ENCODE measurements at places on chromosomes 2 and 18.
A peak's percentile ranks its signal among the peaks of the same experiment; 100 is the strongest.

- DNase-seq: no peak
These were observed 209.7 kb upstream of the PARD3B start for GRCh38 chr2:204335451-204336058.

GRCh38 chr2:18412980-18413675, 147.3 kb downstream of the RDH14 start:
- DNase-seq: no peak

DNA sequence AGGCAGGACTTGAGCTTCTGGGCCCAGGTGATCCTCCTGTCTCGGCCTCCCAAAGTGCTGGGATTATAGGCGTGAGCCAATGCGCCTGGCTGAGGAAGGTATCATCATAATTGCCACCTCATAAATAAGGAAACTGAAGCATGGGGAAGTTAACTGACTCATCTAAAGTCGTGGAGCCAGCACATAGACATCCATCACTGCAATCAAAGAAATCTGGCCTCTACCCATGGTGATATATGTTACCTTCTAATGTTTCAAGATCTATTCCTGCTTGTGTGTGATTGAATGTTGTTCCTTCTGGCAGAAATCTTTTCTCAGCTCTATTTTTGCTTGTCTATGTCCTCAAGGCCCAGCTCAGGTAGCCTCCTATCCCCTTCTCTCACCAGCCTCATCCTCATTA, 105.1 kb upstream of the AQP4 start:
- DNase-seq: no peak

DNA sequence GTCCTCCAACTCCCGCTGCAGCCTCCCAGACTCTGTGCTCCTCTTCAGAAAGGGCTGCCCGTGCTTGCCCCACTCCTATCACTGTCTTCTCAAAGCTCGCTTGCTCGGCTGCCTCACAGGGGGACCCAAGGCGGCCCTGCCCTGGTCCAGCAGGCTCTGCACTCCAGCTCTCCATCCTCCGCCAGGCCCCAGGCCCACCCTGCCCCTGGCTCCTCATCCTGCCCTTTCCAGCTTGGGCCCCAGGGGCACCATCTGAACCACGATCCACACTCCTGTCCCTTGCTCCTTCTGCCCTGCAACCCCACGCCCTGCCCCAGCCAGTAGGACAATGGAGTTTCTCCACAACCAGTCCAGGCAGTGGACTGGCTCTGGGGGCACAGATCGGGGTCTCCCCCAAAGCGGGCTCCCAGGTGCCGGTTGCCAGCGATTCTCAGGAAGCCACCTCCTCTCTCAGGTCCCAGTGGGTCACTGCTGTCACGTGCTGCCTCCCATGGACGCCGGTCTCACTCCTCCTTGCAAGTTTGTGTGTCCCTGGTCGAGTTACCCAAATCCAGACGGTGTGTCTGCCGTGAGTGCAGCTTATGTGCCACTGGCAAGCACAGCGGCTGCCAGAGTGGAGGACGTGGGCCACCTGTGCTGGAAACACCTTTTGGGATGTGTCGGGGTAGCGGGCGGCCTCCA, 238.5 kb downstream of the HDAC4 start:
- DNase-seq: no peak

- DNase-seq: no peak
These were observed 138.9 kb upstream of the ASB18 start for GRCh38 chr2:236403125-236403524.

- DNase-seq: no peak
These were observed 707 bp downstream of the SALL3 start for GRCh38 chr18:78980279-78980771.

DNA sequence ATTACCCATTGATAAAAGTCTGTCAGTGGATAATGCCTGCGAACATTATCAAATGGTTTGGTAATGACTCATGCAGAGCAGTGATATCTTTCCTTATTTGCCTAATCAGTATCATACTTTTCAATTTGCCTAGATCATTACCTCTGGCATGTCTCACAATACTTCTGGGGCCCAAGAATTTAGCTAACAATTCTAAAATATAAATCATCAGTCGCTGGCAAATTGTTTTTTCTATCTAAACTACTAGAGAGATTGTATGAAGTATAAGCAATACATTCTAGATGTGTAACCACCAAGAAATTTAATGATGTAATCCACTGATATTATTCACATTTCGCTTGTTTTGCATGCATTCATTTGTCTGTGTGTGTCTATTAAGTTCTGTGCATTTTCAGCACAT, 191.2 kb upstream of the CDH19 start:
- DNase-seq: no peak

- DNase-seq: no peak
These were observed 75.5 kb downstream of the KYNU start for GRCh38 chr2:142952793-142953494.

- DNase-seq: peak; percentile 53
These were observed 44.1 kb downstream of the TRAPPC12 start for GRCh38 chr2:3423492-3424170.

- peak; percentile 72 for DNase-seq
These were observed 141.9 kb downstream of the ANKRD44 start for GRCh38 chr2:197168705-197169104.

DNA sequence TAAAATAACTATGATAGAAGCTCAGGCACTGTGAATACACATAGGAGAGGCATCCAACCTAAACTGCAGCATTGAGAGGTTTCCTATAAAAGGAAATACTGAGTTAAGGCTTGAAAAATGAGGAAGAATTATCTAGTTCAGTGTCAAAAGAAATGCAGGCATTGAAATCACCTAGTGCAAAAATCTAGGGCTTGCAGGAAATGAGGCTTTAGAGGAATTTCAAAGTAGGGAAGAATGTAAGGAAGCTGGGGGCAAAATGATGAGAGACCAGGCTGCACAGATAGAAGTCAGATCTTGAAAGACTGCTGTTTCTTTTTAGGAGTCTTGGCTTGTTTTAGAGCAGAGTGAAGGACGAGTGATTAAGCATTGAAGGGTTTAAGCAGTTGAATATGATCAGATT, 28.1 kb upstream of the SCYGR2 start:
- DNase-seq: no peak

- DNase-seq: no peak
These were observed 4.0 kb downstream of the PKP4 start for GRCh38 chr2:158460632-158461297.

DNA sequence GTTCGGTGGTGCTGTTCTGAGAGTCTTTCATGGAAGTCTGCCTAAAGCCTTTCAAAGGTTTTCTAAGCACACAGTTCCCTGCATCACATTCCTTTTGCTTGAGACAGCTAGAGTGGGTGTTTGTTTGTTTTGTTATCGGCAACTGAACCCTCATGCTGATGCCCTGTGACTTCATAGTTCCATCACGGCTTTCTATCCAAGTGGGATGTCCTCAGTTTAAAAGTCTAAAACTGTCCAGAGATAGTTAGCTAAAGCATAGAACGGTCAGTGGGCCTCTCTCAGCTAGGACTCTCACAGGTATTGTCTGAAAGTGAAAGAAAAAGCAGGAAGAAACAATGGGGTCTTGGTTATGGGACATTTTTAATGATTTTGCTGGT, 337.3 kb downstream of the OSR1 start:
- no peak for DNase-seq

DNA sequence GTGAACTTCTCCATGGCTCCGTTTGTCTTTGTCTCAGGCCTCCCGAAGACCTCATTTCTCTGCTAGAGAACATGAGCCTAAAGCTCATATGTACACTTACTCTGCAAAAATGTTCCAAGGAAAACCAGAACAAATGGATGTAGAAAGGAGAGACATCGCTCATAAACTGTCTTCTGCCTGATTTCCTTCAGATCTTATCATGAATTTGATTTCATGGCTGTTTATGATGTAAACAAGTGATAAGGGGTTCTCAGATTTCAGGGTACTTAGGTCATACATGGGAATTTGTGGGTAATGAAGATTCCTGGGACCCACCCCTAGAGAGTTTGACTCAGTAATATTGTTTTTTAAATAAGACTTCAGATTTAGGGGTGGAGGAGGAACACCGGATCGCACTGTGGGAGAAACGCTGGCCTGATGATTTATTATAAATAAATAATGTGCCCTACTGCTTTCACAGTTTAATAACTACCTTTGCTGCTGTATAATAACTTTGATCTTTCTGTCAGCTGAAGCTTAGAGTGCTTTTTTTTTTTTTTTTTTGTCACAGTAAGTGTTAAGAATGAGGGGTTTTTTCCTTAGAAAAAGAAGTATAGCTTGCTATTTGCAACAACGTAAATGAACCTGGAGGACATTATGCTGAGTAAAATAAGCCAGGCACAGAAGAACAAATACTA, 14.9 kb downstream of the AOX1 start:
- DNase-seq: no peak

- DNase-seq: no peak
These were observed 11.6 kb downstream of the FHL2 start for GRCh38 chr2:105387225-105387624.

DNA sequence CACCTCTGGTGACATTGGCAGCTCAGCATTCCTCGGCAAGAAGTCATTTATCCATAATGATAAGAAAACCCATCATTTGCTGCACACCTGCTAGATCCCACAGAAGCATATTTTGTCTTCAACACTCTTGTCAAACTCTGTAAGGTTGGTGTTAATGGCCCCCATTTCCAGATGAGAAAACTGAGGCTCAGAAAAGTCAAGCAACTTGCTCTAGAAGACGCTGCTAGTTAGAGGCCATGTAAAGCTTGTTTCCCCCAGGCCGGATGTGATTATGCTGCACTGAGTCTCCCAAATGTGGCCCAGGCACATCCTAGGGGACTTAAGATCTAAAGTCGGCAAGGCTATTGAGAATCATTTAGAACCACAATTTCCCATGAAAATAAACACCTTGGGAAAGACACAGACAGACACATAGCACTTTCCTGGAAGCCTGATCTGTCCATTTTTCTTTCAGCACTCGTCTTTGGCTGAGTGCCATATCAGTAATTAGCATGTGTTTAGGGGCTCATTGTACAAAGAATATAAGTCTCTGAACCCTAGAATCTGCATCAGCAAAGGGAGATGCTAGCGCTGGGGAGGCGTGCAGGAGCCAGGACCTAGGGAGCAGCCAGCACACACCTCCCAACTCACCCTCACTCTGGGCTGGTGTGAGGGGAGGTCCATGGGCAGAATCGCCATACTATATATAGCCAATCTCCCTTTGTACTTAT, 39.3 kb downstream of the C1QL2 start:
- DNase-seq: no peak

GRCh38 chr18:3209859-3210569, 9.8 kb downstream of the MYOM1 start:
- no peak for DNase-seq

GRCh38 chr2:240386326-240386725, 49.1 kb upstream of the GPC1 start:
- no peak for DNase-seq

GRCh38 chr2:129791712-129792111, 187.8 kb upstream of the RAB6C start:
- no peak for DNase-seq

DNA sequence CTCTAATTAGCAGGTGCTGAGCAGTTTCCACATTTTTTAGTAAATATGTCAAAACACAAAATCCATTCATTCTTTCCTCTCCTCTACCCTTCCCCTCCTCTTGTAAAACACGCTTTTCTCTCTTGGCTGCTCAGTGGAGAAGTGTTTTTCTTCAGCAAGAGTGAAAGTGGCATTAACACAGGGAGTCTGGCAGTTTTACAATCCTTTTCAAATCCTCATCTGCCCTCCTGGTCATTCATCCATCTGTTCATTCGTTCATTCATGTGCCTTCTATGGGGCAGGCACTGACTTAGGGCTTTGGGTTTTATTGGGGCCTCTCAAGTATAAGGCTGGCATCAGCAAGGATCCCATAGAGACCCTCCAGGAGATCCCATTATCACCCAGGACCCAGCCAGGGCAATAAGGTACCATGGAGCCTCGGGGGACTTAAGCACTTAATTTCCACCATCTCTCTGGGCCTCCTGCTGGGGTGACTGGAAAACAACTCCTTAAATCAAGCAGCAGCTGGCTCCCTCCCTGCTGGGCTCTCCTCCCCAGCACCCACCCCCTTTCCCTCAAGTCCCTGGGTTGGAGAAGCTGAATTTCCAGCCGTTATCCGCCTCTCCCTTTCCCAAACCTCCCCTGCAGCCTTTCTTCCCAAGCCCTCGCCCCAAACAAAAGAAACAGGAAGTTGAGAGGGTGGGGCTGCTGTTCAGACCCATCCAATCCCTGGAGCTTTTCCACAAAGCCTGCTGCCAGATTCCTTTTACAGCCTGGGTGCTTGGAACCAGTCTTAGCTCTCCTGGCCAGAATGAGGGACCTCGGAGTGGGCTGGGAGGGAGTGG, 32.6 kb downstream of the MARCHF4 start:
- no peak for DNase-seq

DNA sequence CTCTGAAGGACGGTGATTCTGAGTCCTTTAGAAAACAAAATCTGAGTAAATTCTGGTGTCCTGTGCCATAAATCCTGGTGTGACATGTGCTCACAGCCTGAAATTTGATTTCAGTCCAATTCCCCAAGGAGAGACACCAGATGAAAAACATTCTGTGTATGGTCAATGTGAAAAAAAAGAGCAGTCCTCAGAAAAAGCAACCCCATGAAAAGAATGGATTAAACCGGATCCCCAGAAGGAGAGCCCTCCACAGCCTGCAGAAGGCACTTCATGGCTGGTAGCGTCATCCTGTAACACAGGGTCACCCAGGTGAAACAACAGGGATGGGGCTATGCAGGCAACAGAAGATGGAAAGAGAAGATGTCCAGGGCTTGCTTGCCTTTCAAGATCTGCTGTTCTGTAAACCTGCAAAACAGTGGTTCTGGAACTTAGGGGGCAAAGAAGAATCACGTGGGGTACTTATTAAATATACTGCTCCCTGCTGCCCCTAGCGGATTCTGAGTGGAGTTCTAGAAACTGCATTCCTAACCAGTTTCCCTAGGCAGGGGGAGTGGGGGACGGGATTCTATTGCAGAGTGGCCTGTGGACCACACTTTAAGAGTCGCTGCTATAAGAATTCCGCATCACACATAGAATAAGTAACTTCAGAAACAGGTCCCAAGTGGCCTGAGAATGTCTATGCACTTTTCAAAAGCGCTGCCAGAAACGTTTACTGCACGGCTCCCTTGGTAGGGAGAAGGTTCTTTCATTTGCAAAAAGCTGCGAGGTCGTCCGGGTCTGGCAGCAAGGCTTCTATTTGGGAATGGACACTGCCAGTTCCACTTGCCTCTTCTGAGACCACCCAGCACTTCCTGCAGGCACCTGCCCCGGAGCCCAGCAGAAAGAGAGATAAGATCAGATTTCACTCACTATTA, 118.9 kb upstream of the ARL5A start:
- DNase-seq: peak; percentile 5

- DNase-seq: no peak
These were observed 457.5 kb upstream of the FANCL start for GRCh38 chr2:58698620-58699019.

- DNase-seq: no peak
These were observed 184.3 kb upstream of the REV1 start for GRCh38 chr2:99674090-99674489.

- DNase-seq: no peak
These were observed 178.9 kb downstream of the TMEM182 start for GRCh38 chr2:102940684-102941083.

- no peak for DNase-seq
These were observed 29.7 kb downstream of the MGAT4A start for GRCh38 chr2:98701230-98701629.

DNA sequence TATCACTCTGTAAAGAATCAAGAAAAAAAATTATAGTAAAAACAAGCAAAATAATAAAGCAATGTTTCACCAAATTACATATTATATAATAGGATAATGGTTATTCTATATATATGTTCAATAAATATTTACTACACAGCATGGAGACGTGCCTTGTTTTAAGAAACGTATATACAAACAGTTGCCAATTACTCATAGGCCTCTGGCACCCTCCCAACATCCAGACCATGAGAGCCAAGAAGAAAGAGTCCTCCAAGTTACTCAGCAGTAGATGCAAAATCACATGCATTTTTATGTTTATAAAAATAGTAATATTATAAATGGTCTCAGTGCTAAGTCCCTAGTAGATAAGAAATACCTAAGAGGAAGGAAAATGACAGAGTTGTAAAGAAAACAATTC, 64.8 kb downstream of the REV1 start:
- DNase-seq: no peak
